GDM1 (cell line): ENCODE measurements at places on chromosomes 6 and 20.

DNA sequence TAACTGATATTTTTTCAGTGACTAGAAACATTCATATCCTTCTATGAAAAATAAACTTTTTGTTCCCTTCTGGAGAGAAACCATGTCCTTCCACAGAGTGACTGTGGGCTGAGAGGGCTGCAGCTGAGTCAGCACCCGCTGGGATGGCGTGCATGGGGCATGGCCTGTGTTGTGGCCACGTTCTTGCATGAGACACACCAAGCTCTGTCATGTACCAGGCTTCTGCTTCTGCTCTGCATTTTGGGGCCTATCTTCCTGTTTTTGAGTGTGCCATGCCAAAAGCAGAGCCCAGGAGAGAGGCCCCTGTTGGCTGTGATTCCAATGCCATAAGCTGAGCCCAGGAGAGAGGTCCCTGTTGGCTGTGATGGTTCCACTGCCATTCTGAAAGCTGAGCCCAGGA lies 10.8 kb downstream of the APMAP start:
- no peak for DNase-seq

DNA sequence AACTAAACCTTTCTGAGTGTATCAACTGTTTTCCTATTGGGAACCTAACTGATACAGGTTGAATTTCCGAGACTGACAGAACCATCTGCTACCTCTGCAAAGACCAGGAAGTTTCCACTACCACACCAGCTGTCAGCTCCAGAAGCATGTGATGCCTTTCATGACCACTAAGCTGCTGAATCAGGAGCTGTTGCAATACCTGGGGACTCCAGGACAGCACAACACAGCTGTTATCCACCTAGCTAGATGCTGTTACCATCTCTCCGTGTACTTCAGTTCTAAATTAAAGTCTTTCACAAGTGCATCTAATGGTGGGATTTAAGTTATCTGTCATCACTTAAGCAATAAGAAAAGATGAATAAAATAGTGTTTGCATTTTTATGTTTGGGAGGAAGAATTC lies 158.2 kb upstream of the IMPG1 start:
- DNase-seq, result no peak

DNA sequence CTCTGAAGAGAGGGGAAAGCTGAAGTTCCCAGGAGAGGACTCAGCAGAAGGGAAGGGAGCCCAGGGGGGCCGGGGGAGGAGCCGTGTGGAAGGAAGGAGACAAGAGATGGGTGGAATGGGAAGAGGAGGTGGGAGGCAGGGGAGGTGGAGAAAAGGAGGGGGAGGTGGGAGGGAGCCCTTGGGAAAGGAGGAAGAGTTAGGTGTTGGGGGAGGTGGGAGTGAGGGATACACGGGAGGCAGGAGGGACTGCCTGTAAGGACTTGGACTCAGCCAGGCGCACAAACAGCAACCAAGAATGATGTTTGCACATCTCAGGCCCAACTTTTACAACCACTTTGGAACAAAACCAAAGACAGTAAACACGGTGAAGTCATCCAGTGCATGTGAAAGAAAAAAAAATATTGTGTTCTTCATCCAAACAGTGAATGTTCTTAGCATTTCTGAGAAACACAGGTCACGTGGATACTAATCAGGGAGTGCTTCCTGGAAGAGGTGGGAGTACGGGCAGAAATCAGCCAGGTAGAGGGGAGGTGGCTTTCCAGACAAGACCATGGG lies 17.4 kb upstream of the LSM14B start:
- no peak for DNase-seq

DNA sequence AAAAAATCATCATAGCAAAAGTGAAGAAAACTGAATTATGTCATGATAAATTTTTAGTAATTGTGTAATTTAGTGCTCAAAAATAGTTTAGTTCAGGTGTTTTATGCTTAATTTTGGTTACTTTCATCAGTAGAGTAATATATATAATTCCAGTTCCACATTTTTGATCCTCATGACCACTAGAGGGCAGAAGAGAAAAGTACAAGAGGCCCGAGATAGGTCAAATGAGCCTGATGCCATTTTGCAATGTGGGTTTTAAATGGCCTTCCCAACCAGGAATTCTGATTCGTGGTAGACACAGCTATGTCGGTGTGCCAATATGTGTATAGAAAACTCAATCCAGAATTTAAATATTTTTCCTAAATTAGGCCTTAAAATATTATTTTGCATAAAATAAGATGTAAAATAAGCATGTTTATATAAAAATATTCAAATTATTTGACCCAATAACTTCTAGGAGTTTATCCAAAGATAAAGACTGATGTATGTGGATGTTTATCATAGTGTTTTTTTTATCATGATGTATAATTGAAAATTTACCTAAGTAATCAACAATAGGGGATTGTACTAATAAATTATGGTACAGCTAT lies 159.7 kb upstream of the RPS6KA2 start:
- DNase-seq, result peak; percentile 23

DNA sequence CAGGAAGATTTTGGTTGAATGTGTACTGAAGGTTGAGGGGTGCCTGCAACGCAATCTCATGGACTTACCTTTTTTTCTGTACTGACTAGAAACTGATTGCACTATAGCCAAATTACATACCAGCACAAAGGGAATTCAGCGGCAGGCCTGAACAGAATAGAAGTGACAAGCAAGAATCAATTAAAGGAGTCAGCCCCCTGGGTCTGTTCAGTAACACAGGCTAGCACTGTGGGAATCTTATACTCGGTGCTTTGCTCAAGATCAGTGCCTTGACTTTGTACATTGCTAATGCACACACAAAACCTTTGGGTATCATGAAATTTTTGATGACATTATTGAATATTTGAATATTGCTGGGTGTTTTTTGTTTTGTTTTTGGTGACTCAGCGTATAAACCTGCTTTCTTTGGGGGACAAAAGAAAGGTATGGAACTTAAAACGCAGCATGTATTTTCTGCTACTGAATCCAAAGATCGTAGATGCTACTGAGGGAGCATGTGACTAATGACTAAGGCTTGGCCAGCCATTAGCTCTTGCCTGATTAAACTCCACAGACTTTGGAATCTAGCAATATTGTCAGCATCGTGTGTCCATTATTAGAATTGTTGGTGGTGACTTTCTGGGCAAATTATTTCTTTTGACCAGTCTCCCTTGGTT lies 236.6 kb downstream of the ARID1B start:
- DNase-seq, result no peak

DNA sequence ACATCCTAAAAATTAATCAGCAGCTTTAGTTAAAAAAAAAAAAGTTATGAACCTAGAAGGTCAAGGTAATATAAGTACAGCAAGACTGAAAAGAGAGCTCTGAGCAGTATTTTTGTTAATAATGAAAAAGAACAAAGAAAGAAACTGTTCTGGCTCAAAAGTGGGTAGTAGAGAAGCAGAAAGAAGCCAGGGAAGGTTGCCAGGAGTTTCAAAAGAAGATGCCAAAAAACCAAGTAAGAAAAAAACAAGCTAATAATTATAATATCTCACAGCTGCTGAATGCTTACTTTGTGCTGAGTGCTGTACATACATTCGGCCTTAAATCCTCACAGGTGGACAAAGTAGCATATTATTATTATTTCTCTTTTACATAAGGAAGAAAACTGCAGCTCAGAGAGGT lies 31.9 kb downstream of the NRSN1 start:
- no peak for DNase-seq

DNA sequence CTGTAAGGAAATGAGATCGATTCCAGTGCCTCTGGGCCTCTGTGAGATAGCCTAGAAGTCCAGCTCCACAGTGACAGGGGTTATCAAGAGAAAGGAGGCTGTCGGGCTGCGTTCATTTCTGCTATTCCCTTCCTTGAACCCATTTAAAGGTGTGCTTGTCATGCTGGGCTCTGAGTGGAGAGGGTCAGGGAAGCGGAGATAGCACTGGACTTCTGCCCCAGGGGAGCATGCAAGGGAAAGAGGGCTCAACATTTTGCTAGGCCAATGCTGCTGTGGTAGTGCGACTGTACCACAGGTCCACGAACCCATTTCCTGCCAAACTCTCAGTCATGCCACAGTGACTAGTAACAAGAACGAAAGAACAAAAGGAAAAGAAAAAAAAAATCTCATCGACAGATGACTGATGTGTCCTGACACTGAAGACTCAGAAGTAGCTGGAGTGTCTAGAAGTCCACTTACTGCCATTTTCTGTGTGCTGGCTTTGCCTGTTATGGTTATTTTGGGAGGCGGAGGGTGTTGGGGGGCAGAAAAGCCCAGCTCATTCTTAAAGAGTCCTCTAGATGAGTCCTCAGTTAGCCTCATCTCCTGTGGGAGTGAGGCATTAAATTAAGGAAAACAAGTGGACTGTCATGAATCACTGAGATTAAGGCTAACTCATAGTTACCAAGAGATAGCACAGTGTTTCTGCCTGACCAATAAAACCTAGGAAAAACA lies 8.1 kb downstream of the NEDD9 start:
- no peak for DNase-seq

- DNase-seq, result no peak
These were observed 52.9 kb upstream of the TAF8 start for GRCh38 chr6:41997456-41997855.

- DNase-seq, result no peak
These were observed 34.0 kb downstream of the KIAA1755 start for GRCh38 chr20:38226553-38226952.

GRCh38 chr6:68919537-68919936 lies 284.5 kb downstream of the ADGRB3 start:
- no peak for DNase-seq

GRCh38 chr6:41781366-41781730 lies 766 bp downstream of the PRICKLE4 start:
- no peak for DNase-seq

DNA sequence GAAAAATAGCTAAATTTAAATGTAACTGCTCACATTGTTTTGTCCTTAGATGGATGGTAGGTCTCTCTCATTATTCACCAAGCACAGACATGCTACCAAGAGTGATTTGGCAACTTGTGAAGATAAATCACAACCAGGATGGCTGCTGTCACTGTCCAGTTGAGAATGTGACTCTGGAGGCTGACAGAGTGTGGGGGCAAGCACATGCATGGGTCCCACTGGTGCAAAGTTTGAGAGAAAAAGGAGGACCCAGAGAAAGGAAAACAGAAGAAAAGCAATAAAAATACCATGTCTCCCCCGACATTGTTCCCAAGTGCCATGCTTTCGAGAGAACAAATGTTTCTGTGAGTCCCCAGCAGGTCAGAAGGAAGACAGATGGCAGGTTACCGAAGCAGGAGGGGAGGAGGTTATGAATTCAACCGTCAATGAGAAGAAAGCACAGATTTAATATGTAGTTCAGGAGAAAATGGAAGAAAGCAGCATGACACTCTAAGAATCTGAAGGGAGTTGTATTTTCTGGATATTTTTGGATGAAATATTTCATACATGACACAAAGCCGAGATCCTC lies 73.0 kb upstream of the TSHZ2 start:
- no peak for DNase-seq

GRCh38 chr20:49924247-49924646 lies 8.9 kb upstream of the SPATA2 start:
- no peak for DNase-seq

DNA sequence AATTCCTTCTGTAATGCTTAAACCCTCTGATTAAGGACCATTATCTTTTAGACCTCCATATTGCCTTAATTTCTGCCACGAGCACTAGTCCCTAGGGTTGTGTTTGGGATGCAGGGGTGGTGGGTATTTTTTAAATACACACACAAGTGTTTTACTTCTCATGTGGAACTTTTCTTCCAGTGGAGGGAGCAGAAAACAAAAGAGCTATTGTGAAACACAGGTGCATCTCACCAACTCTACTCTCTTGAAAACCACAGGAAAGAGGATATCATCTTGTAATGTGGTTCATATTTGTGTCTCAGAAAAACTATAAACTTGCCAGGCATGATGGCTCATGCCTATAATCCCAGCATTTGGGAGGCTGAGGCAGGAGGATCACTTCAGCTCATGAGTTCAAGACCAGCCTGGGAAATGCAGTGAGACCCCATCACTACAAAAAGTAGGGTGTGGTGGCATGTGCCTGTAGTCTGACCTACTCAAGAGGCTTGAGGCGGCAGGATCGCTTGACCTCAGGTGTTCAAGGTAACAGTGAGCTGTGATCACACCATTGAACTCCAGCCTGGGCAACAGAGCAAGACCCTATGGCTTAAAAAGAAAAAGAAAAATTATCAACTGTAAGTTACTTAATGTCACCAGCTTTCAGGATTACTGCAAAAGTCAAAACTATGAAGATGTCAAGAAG lies 37.3 kb downstream of the MRS2 start:
- DNase-seq, result no peak

DNA sequence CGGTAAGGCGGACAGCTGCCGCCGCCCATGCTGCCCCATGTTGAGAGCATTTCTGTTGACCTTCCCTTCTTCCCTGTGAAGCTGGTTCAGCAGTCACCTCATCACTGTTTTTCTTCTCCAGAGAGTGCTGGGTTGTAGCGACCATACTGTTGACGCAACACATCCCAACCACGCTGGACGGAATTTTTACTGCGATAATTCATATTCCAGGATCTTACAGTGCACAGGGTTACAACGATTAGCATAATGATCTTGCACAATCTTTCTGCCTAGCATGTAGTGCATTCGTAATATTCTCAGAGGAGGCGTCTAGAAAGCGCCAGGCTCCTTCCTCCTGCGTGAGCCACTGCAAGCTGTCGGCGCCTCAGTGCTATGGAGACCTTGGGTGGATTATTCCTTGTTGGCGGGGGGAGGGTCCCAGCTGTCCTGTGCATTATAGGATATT lies 137.0 kb downstream of the MTHFD1L start:
- no peak for DNase-seq

DNA sequence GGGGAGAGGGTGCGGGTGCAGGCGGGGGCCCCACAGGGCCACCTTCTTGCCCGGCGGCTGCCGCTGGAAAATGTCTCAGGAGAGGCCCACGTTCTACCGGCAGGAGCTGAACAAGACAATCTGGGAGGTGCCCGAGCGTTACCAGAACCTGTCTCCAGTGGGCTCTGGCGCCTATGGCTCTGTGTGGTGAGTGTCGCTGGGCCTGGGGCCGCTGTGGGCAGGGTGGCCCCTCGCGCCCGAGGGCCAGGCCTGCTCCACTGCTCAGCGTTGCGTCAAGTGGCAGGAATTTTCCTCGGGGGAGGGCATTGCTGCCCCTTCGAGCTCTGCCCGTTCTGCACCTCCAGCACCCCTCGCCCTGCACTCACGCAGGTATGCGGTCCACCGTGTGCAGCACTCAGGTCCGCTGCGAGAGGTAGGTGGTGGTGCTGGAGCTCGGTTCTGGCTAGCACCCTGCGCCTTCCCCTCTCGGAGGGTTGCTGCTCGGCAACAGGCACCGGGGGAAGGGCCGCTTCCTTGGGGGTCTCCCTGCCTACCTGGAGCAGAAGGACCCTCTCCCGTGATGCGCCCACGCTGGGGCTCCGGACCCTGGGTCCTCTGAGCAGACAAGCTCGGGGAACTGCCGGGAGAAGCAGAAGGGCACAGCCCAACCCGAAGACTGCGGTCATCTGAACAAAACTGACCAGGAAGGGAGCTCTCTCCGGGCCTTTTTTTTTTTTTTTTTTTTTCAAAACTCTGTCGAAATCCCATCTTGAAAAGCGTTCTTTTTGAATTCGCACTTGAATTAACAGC lies 674 bp downstream of the MAPK14 start:
- no peak for DNase-seq

- DNase-seq, result no peak
These were observed 49.0 kb upstream of the PAX1 start for GRCh38 chr20:21656308-21657067.

GRCh38 chr6:1575210-1576041 lies 34.3 kb upstream of the FOXC1 start:
- DNase-seq, result no peak
